T-helper 17 cell (primary cell): ENCODE measurements at places on chromosomes 5 and 9. TPM values are rescaled to one million over a fixed set of nuclear protein-coding genes. Genes with fewer than 3 reads are reported as not detected.

AHRR gene
- 0.80 TPM for total RNA-seq

OR13C5 gene
- not detected for total RNA-seq

WNT8A gene
- total RNA-seq, result not detected

ZNF782 gene
- 7.1 TPM for total RNA-seq

SPINK4 gene
- total RNA-seq, result not detected

GABRA1 gene
- not detected for total RNA-seq

SLC6A7 gene
- total RNA-seq, result not detected

OGN gene
- total RNA-seq, result 0.52 TPM

RNF183 gene
- not detected for total RNA-seq

DNA sequence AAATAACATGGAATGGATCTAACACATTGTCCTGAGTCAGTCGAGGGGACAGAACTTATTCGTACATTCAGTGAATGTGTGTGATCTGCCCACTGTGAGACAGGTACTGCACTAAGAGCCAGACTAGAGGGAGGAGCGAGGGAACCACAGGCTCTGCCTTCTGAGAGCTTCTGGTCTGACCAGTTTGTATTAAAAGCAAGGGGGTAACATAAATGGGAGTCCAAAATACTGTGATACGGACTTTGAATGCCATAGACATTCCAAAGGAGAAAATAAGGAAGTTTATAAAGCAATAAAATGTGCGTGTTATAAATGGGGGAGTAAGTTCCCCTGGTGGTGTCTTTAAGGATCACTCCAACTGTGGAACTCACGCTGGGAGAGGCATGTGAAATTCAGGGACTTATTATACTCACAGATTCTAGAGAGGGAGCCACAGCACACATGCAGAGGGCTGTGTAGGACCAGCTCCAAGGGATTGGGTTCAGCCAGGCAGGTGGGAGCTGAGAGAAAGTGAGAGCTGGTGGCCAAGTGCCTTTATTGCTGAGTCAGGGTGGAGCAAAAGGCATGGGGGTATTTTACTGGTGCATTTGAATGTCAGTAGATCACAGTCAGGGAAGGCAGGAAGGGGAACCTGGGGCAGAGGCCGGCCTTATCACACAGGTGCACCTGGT lies 186.5 kb upstream of the WWC1 start:
- peaks cover 2% of the 10 kb centered on the region for H3K4me1 ChIP-seq
- no peak overlapping the region for H3K4me3 ChIP-seq
- H3K27me3 ChIP-seq, result peaks cover 49% of the 10 kb centered on the region
- no peaks in the 10 kb centered on the region for H3K36me3 ChIP-seq
- no peak for DNase-seq

- no peaks in the 10 kb centered on the region for H3K4me1 ChIP-seq
- H3K27ac ChIP-seq, result no peak overlapping the region
- no peaks in the 10 kb centered on the region for H3K27me3 ChIP-seq
- H3K36me3 ChIP-seq, result peaks cover 3% of the 10 kb centered on the region
- no peak for DNase-seq
- H3K4me3 ChIP-seq, result no peak overlapping the region
Observed at GRCh38 chr5:51028394-51028793, 354.9 kb upstream of the ISL1 start.

DNA sequence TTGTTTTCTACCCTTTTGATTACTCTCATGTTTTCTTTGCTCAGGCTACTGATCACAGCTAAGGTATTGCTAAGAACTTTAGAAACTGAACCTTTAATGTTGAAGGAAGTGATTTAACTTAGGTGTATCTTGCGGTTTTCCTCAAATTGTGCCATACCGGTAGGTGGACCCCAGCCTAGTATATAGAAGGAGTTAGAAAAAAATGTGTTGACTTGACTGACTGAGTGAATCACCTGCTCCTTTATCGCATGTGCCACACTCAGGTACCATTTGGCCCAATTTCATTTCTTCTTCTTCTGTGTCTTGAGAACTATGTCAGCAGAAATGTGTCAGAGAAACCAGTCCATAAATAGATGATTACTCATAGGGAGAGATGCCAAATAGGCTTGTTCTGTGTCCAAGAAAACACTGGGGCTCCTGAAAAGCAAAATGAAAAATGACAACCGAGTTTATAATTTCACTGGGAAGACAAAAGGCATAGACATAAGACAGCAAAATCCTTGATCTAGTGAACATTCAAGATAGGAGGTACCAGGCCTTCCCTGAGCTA lies 19.4 kb downstream of the PLPPR1 start:
- no peaks in the 10 kb centered on the region for H3K4me1 ChIP-seq
- no peaks in the 10 kb centered on the region for H3K36me3 ChIP-seq
- H3K27ac ChIP-seq, result no peak overlapping the region
- no peak overlapping the region for H3K4me3 ChIP-seq

GRCh38 chr9:136343121-136343883 lies 16.0 kb downstream of the GPSM1 start:
- no peaks in the 10 kb centered on the region for H3K4me1 ChIP-seq
- H3K27me3 ChIP-seq, result no peaks in the 10 kb centered on the region
- no peak overlapping the region for H3K27ac ChIP-seq
- no peak overlapping the region for H3K4me3 ChIP-seq

DNA sequence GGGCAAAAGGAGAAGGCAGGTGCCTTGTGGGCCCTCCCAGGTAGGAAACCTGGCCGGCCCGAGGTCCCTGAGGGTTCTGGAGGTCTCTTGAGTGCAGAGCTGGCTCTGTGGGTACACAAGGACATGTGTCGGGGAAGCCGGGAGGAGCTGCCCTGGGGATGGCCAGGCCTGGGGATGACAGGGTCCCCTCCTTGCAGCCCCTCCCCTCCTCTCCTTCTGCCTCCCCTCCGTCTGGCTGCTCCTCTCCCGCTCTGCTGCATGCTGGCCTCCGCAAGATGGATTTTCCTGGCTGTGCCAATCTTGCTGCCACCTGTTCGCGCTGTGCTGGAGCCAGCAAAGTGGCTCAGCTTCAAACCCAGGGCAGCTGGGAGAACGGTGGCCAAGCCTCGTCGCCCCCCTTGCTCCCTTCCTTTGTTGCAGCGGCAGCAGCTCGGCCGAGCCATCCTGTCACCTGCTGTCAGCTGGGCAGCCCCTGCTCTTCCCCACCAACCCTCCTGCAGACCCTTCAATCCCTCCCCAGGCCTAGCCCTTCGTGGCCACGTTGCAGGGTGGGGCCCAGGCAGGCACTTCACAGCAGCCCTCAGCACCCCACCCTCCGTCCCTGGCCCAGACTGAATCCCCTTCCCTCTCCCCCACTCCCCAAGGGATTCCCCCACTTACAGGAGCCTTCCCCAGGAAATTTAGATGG lies 17.6 kb upstream of the UNC5A start:
- no peak overlapping the region for H3K4me3 ChIP-seq
- no peak overlapping the region for H3K27ac ChIP-seq
- H3K36me3 ChIP-seq, result peaks cover 8% of the 10 kb centered on the region
- peaks cover 3% of the 10 kb centered on the region for H3K4me1 ChIP-seq
- DNase-seq, result no peak

DNA sequence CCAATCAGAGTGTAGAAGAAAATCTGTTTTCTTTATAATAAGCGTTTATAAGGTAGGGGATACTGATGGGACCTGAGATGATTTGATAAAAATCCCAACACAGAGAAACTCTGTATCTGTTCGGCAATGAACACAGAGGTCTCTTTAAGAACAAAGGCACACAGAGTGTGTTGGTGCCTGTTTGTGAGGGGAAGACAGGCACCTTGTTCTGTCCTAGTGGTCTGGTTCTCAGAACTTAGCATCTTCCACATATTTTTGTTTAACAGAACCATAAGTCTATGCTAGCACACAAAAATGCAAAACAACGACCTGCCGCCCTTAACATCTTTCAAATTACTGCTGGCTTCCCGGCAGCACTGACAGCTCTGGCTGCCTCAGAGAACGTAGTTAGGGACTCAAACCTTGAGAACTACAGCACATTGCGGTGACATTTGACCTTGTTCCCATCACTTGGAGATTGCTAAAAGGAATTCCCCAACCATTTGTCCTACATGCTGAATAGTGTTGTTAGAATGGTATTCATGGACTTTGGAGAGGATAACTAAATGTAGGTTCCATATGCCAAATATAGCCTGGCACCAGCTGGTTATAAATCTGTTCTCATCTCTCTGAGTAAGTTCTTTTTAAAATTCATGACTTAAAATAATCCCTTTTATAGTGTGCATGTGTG lies 871.7 kb upstream of the TYRP1 start:
- H3K4me3 ChIP-seq, result no peak overlapping the region
- DNase-seq, result no peak
- no peak overlapping the region for H3K27ac ChIP-seq
- H3K36me3 ChIP-seq, result no peaks in the 10 kb centered on the region
- no peaks in the 10 kb centered on the region for H3K4me1 ChIP-seq

- no peaks in the 10 kb centered on the region for H3K4me1 ChIP-seq
- no peak overlapping the region for H3K27ac ChIP-seq
- no peak for DNase-seq
- peaks cover 7% of the 10 kb centered on the region for H3K27me3 ChIP-seq
- no peak overlapping the region for H3K4me3 ChIP-seq
Observed at GRCh38 chr5:5014586-5015235, 125.4 kb upstream of the ADAMTS16 start.

GRCh38 chr5:61416420-61416819 lies 84.4 kb downstream of the ZSWIM6 start:
- no peak overlapping the region for H3K27ac ChIP-seq
- no peak for DNase-seq
- H3K27me3 ChIP-seq, result no peaks in the 10 kb centered on the region
- H3K4me1 ChIP-seq, result peaks cover 32% of the 10 kb centered on the region
- H3K4me3 ChIP-seq, result no peak overlapping the region
- no peaks in the 10 kb centered on the region for H3K36me3 ChIP-seq

GRCh38 chr5:81021486-81021885 lies 61.3 kb downstream of the RASGRF2 start:
- H3K27me3 ChIP-seq, result no peaks in the 10 kb centered on the region
- H3K4me3 ChIP-seq, result peak overlapping the region; percentile 2
- H3K36me3 ChIP-seq, result no peaks in the 10 kb centered on the region
- no peak overlapping the region for H3K27ac ChIP-seq
- H3K4me1 ChIP-seq, result peaks cover 72% of the 10 kb centered on the region

DNA sequence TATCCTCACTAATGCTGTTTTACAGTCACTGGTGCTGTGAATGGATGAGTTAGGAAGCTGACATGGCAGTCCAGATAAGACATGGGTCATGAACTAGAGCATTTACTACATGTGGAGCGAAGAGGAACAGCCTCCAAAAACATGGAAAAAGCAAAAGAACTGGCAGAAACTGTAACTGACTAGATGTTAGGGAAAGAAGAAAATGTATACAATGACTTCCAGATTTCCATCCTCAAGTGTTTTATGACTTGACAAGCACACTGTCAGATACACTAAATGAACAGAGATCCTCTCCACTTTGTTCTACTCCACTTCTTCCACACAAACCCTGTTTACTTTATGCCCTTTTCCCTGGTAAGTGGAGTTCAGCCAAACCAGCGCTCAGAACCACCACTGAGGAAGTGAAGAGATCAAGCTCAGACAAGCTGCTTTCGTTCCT lies 11.5 kb downstream of the HMGCS1 start:
- no peak for DNase-seq
- H3K27ac ChIP-seq, result peak overlapping the region; percentile 14
- peak overlapping the region; percentile 41 for H3K4me3 ChIP-seq
- H3K36me3 ChIP-seq, result peaks cover 11% of the 10 kb centered on the region
- peaks cover 25% of the 10 kb centered on the region for H3K4me1 ChIP-seq
- no peaks in the 10 kb centered on the region for H3K27me3 ChIP-seq

DNA sequence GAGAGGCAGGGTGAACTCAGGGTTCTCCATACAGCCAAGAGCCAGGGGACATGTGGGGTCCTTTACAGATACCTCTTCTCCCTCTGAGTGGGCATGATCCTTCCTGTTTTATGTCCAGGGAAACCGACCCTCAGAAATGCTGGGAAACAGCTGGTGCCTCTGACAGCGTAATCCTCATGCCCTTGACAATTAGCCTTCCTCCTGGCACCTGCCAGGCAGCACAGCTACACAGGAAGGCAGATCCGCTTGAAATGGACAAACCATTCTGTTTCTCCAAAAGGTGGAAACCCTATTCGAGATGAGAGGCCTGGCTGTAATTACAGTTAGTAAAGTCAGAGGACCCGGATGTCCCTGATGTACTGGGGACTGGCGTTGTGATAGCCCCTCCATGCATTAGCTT lies 7.2 kb downstream of the ERGIC1 start:
- H3K27ac ChIP-seq, result peak overlapping the region; percentile 67
- H3K36me3 ChIP-seq, result peaks cover 2% of the 10 kb centered on the region
- H3K4me3 ChIP-seq, result no peak overlapping the region
- peaks cover 23% of the 10 kb centered on the region for H3K4me1 ChIP-seq
- no peaks in the 10 kb centered on the region for H3K27me3 ChIP-seq

- H3K27ac ChIP-seq, result no peak overlapping the region
- H3K36me3 ChIP-seq, result no peaks in the 10 kb centered on the region
- DNase-seq, result no peak
Observed at GRCh38 chr5:42495914-42496313, 72.7 kb downstream of the GHR start.

- peaks cover 13% of the 10 kb centered on the region for H3K4me1 ChIP-seq
- H3K27me3 ChIP-seq, result no peaks in the 10 kb centered on the region
- H3K4me3 ChIP-seq, result no peak overlapping the region
- H3K36me3 ChIP-seq, result peaks cover 5% of the 10 kb centered on the region
Observed at GRCh38 chr5:159171274-159171673, 38.1 kb downstream of the RNF145 start.

DNA sequence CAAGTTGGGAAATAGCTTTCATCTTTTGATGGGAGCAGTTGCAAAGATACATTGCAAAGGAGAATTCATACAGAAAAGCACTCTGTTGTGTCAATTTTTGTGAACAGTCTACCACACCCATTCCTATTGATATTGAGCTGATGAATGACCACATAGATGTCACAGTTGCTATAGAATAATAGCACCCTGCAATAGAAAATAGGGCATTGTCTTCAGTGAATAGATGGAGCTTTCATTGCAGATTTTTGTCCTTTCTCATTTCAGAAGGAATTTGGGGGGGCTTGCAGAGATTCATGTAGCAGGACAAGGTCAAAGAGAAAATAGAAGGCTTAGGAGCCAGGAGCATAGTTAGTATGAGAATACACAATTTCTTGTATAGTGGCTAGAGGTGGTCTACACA lies 237.9 kb downstream of the TMEM38B start:
- H3K36me3 ChIP-seq, result no peaks in the 10 kb centered on the region
- no peaks in the 10 kb centered on the region for H3K4me1 ChIP-seq
- no peak for DNase-seq
- H3K4me3 ChIP-seq, result no peak overlapping the region
- no peak overlapping the region for H3K27ac ChIP-seq

- peaks cover 11% of the 10 kb centered on the region for H3K4me1 ChIP-seq
- DNase-seq, result no peak
- no peak overlapping the region for H3K27ac ChIP-seq
- H3K36me3 ChIP-seq, result peaks cover 4% of the 10 kb centered on the region
Observed at GRCh38 chr9:680106-680505, 161.4 kb upstream of the DMRT1 start.

DNA sequence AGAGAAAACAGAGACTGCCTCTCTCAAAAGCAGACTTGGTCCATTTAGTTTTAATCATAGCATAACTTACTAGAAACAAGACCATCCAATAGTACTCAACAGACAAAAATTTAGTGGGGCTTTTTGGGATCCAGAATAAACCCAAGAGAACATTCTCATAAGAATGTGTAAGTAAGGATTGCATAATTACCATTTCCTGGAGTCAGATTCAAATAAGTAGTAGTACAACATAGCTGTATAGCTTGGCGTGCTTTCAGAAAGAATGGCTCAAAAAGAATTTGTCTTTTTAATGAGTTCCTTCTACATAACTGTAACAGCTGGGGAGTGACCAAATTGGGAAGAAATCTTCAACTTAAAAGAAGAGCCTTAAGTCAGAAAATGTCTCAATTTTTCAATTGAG lies 145.4 kb downstream of the DENND1A start:
- no peak for DNase-seq
- H3K27me3 ChIP-seq, result no peaks in the 10 kb centered on the region
- peaks cover 2% of the 10 kb centered on the region for H3K36me3 ChIP-seq
- no peak overlapping the region for H3K4me3 ChIP-seq

- no peak overlapping the region for H3K4me3 ChIP-seq
- no peak for DNase-seq
- H3K4me1 ChIP-seq, result peaks cover 10% of the 10 kb centered on the region
- no peak overlapping the region for H3K27ac ChIP-seq
- no peaks in the 10 kb centered on the region for H3K36me3 ChIP-seq
- no peaks in the 10 kb centered on the region for H3K27me3 ChIP-seq
Observed at GRCh38 chr5:59660737-59661136, 232.8 kb downstream of the PDE4D start.
